ENCODE measurements at places on chromosomes 3 and 15. TPM values are rescaled to one million over a fixed set of nuclear protein-coding genes. Genes with fewer than 3 reads are reported as not detected.

Gene RTP3
- not detected for total RNA-seq

Gene USP50
- total RNA-seq = not detected

Gene SH2D7
- not detected for total RNA-seq

Gene AP3B2
- 17.4 TPM for total RNA-seq

DNA sequence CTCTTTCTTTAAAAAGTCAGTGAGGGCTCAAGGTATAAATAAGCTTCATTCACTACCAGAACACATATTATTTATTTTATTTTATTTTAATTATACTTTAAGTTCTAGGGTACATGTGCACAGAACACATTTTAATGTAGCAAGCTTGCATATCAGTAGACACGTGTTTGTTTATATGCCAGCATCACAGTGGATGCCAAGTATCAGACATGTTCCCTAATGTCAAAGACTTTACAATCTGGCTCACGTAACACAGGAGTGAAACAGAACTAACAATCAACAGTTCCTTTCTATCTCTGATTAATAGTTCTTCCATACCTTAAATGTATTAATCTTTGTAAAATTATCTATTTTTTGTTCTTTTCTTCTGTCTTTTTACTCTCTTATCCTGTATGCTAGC is 23.3 kb upstream of the ENTPD3 start:
- peaks cover 3% of the 10 kb centered on the region for H3K27me3 ChIP-seq
- H3K27ac ChIP-seq = no peak overlapping the region
- H3K4me3 ChIP-seq = no peak overlapping the region
- no peaks in the 10 kb centered on the region for H3K36me3 ChIP-seq
